Activated B cell treated with CpG ODN at 0.5 μM for 24 hours (primary cell): ENCODE measurements at places on chromosomes 12 and 14. TPM values are rescaled to one million over a fixed set of nuclear protein-coding genes. Genes with fewer than 3 reads are reported as not detected.

The ART4 gene
- total RNA-seq = not detected in 2 replicates

The RNASE3 gene
- not detected in 2 replicates for total RNA-seq

The STAC3 gene
- total RNA-seq = 4.6 and 5.5 TPM in 2 replicates

The OTOGL gene
- total RNA-seq = not detected in 2 replicates

GRCh38 chr12:46298261-46298660, 29.4 kb upstream of the SLC38A1 start:
- peaks cover 41% of the 10 kb centered on the region for H3K4me1 ChIP-seq
- H3K4me3 ChIP-seq = no peak overlapping the region
- no peaks in the 10 kb centered on the region for H3K36me3 ChIP-seq
- no peak overlapping the region for H3K27ac ChIP-seq
- DNase-seq = no peak
- H3K27me3 ChIP-seq = no peaks in the 10 kb centered on the region

GRCh38 chr12:71456316-71456715, 16.7 kb downstream of the LGR5 start:
- no peaks in the 10 kb centered on the region for H3K36me3 ChIP-seq
- peaks cover 7% of the 10 kb centered on the region for H3K27me3 ChIP-seq
- no peak for DNase-seq
- H3K4me1 ChIP-seq = no peaks in the 10 kb centered on the region

DNA sequence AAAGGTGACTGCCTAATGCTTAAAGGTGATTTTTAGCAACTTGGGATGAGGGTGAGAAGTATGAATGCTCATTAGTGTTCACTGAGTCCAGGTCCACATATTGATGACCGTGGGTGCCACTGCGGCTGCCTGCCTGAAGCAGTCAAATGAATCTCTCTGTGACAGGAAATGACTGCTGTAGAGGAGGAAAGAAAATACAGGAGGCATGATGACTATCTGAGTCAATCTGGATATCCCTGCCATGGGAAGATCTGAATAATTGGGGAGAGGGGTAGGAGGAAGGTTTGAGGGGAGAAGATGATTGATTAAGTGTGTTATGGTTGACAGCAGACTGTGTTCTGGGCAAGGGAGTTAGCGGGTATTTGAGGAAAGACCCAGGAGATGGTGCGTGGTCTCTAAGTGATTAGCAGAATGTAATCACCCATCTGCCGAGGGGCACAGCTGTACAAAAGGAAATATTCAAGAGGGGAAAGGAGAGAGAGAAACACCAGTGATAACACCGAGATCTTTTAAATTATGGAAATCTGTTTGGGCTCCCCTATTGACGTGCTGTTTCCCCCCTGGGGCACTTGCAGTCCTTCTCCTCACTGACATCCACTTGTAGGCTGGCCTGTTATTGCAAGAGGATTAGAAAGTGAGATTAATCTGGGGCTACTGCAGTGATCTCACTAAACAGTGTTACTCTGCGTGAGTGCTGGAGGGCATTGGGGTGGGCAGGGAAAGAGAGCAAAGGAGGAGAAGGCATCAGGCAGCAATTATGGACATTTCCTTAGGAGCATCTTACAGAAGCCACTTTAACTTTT, 97.7 kb downstream of the AKAP6 start:
- H3K27me3 ChIP-seq = peaks cover 6% of the 10 kb centered on the region
- no peaks in the 10 kb centered on the region for H3K4me1 ChIP-seq
- no peaks in the 10 kb centered on the region for H3K36me3 ChIP-seq
- no peak overlapping the region for H3K27ac ChIP-seq

DNA sequence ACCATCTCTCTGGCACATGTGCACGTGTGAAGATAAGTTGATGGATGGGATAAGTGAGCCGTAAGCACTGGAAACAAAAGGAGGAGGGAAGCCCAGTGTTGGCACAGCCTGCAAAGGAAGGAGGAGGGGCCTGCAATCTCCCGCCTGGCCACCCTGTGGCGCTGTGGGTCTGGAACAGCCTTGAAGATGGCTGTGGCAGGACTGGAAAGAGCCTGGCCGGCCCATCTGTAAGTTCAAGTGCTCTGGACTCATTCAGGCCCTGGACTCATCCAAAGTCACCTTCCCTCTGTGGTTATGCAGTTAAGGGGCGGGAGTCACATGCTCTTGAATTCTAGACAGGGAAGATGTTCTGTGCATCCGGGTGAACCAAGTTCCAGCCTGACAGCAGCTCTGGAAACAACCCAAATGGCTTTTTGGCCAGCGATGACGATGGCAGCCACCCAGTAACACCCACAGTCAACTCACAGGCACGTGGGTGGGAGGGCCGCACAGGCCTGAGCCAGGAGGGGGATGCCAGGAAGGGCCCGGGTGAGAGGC, 50.4 kb downstream of the CHGA start:
- no peak for DNase-seq
- no peaks in the 10 kb centered on the region for H3K27me3 ChIP-seq
- no peak overlapping the region for H3K27ac ChIP-seq
- no peak overlapping the region for H3K4me3 ChIP-seq

- no peaks in the 10 kb centered on the region for H3K4me1 ChIP-seq
- no peak for DNase-seq
- H3K36me3 ChIP-seq = no peaks in the 10 kb centered on the region
- H3K27ac ChIP-seq = no peak overlapping the region
- H3K4me3 ChIP-seq = no peak overlapping the region
Observed at GRCh38 chr14:39683691-39684260, 251.5 kb upstream of the FBXO33 start.

DNA sequence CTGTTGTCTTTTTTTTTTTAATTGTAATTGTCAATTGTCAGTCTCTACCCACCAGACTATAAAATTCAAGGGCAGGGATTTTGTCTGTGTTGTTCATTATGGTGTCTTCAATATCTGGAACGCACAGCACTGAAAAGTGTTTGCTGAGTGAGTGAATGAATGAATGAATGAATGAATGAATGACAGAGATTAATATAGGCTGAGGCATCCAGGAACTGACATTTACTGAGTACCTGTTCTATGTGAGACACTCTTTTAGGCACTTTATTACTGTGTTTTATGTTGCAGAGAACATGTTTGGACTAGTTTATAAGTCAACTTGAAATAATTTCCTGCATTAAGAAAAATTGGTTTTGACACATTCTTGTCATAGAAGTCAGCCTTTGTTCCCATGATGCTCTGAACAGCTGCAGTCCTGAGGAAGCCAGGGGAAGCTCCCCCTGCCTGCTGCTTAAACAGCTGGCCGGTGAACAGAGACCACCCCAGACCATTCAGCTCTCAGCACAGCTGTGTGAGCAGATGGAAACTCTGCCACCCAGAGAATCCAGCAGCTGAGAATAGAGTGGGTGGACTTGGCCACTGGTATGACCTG, 160.7 kb upstream of the CCND2 start:
- H3K27ac ChIP-seq = no peak overlapping the region
- H3K27me3 ChIP-seq = peaks cover 5% of the 10 kb centered on the region
- H3K36me3 ChIP-seq = no peaks in the 10 kb centered on the region
- H3K4me3 ChIP-seq = no peak overlapping the region
- H3K4me1 ChIP-seq = peaks cover 36% of the 10 kb centered on the region
- no peak for DNase-seq

DNA sequence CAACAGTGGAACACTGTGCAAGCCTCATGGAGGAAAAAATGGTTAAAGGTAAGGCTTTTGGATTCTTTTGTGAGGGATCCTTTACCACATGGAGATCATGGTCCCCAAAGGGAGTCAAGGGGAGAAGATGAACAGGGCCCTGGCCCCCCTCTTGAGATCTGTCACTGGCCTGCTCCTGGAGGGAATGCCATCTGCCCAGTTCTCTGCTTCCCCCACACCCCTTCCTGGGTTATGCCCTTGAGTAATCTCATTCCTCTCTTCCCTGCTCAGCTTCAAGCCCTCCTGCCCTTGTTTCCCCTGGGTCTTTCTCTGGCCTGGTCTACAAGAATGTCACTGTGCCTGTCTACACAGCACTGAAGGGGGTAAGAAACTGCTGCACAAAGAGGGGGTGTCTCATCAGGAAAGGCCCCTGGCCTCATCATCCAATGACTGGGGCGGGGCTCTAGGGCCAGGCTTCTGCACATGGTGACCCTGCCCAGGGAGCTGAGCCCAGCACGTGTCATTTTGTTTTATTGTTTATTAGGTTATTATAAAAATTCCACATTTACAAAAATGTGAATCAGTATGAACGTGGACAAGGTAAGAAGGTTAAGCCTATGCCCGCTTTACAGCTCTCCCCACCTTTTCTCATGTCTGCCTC, 30.3 kb downstream of the PIGH start:
- DNase-seq = no peak
- H3K4me1 ChIP-seq = peaks cover 3% of the 10 kb centered on the region
- no peak overlapping the region for H3K4me3 ChIP-seq
- no peak overlapping the region for H3K27ac ChIP-seq
- peaks cover 8% of the 10 kb centered on the region for H3K27me3 ChIP-seq

GRCh38 chr14:51860164-51860824, at the start of gene GNG2:
TSS of gene GNG2 (plus strand) at chr14:51860612. CDS start at chr14:51950679, 90,067 bp downstream.
- peak within 1 kb of the TSS; percentile 88 for H3K27ac ChIP-seq
- H3K36me3 ChIP-seq = peaks cover 19% of the 10 kb centered on the region
- no peaks in the 10 kb centered on the region for H3K27me3 ChIP-seq
- H3K4me1 ChIP-seq = peaks cover 70% of the 10 kb centered on the region

GRCh38 chr12:50120521-50120920, 8.5 kb downstream of the COX14 start:
- no peaks in the 10 kb centered on the region for H3K27me3 ChIP-seq
- DNase-seq = no peak
- no peak overlapping the region for H3K27ac ChIP-seq

DNA sequence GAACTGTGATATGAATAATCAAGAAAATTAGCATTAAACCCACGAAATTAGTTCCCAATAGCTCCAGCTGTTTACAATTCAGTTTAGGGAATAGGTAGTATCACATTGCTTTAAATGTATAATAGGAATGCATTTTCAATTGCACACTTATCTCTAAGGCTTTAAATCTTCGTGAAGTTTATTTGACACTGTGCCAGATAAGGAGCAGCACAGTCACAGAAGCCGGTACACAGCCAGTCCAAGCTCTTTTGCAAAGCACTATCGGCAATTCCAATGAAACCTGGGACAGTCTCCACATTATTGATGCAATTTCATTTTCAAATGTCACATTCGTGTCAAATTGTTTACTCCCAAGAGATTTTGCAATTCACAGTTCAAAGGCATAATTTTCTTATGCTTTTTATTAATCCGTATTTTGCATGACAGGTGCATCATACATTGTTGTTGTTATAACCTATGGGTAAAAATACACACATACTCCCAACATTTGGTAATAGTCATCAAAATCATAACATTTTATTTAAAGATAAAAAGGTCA, 602.8 kb downstream of the RPS29 start:
- no peaks in the 10 kb centered on the region for H3K4me1 ChIP-seq
- H3K4me3 ChIP-seq = no peak overlapping the region
- H3K36me3 ChIP-seq = no peaks in the 10 kb centered on the region
- H3K27me3 ChIP-seq = no peaks in the 10 kb centered on the region
- DNase-seq = no peak

DNA sequence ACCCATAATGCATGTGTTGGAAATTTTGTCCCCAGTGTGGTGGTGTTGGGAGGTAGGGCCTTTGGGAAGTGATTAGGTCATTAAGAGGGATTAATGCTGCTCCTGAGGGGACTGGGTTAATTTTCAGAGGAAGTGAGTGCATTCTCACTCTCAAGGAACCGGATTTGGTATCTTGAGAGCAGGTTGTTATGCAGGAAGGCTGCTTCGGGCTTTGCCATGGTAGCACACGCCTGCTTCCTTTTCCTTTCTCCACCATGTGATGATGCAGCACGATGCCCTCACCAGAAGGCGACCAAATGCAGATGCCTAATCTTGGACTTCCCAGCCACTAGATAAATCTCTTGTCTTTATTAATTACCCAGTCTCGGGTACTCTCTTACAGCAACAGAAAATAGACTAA, 257.1 kb downstream of the SSPN start:
- no peak for DNase-seq
- no peaks in the 10 kb centered on the region for H3K27me3 ChIP-seq
- no peak overlapping the region for H3K4me3 ChIP-seq
- H3K27ac ChIP-seq = no peak overlapping the region
- H3K4me1 ChIP-seq = peaks cover 7% of the 10 kb centered on the region

DNA sequence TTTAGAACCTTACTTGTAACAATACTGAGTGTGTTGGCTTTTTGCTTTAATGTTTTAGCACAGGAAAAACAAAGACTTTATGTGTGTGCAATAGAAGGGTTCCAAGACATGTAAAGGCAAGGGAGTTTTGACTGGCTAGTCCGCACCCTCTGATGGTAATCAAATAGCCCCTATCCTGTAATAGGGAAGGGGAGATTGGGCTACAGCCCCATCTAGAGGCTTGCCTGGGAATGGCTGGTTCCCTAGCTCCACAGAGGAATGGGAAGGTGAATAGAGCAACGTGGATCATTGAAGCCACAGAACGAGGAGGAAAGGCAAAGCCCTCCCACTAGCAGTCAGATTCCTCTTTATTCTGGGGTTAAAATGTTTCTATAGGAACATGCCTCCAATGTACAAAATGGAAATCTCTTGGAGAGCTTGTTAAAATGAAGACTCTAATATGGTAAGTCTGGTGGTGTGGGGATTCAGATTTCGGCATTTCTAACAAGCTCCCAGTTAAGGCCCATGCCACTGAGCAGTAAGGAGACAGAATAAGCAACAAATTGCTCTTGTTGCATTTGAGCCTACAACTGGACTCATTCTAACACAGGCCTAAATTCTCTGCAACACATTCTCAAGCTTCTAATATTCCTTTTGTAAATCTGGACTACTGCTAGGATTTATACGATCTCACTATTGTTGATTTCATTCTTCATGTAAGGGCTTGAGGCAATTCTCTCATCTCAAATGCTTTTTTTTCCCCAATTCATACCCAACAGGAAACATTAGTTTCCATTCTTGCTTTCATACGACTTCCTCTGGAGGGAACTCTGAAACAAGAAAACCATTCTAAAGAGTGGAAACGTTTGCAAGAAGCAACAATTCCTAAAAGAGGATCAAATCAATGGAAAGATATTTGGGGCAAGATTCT, 57.1 kb downstream of the NIN start:
- H3K36me3 ChIP-seq = peaks cover 82% of the 10 kb centered on the region
- H3K27ac ChIP-seq = no peak overlapping the region
- H3K4me1 ChIP-seq = peaks cover 17% of the 10 kb centered on the region
- H3K4me3 ChIP-seq = no peak overlapping the region
- no peak for DNase-seq

DNA sequence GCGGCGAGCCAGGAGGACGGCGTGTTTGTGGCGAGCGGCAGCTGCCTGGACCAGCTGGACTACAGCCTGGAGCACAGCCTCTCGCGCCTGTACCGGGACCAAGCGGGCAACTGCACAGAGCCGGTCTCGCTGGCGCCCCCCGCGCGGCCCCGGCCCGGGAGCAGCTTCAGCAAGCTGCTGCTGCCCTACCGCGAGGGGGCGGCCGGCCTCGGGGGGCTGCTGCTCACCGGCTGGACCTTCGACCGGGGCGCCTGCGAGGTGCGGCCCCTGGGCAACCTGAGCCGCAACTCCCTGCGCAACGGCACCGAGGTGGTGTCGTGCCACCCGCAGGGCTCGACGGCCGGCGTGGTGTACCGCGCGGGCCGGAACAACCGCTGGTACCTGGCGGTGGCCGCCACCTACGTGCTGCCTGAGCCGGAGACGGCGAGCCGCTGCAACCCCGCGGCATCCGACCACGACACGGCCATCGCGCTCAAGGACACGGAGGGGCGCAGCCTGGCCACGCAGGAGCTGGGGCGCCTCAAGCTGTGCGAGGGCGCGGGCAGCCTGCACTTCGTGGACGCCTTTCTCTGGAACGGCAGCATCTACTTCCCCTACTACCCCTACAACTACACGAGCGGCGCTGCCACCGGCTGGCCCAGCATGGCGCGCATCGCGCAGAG, 873 bp downstream of the PLXNC1 start:
- peak overlapping the region; percentile 96 for H3K4me3 ChIP-seq
- no peaks in the 10 kb centered on the region for H3K27me3 ChIP-seq
- H3K27ac ChIP-seq = peak overlapping the region; percentile 70
- peaks cover 8% of the 10 kb centered on the region for H3K36me3 ChIP-seq
